Suppressor macrophage treated with lipopolysaccharide for 4 hours (primary cell): ENCODE measurements at places on chromosomes 11 and 22.
A peak's percentile ranks its signal among the peaks of the same experiment; 100 is the strongest.

GRCh38 chr22:27765706-27766291, 35.8 kb downstream of the MN1 start:
- DNase-seq = no peak

DNA sequence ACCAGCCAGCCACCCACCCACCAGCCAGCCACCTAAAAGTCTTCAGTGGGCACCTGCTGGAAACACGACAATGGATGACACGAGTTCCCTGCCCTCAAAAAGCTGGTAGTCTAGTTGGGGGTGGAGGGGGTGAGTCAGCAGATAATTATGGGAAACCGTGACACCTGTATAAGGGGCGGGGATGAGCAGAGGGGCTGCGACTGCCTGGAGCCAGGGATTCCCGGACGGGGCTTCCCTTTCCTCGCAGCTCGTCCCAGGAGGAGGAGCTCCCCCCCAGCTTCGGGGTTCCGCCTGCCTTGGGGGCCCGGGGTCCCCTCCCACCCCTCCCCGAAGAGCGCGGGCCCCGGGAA, 2.3 kb upstream of the RTN4RL2 start:
- no peak for DNase-seq

DNA sequence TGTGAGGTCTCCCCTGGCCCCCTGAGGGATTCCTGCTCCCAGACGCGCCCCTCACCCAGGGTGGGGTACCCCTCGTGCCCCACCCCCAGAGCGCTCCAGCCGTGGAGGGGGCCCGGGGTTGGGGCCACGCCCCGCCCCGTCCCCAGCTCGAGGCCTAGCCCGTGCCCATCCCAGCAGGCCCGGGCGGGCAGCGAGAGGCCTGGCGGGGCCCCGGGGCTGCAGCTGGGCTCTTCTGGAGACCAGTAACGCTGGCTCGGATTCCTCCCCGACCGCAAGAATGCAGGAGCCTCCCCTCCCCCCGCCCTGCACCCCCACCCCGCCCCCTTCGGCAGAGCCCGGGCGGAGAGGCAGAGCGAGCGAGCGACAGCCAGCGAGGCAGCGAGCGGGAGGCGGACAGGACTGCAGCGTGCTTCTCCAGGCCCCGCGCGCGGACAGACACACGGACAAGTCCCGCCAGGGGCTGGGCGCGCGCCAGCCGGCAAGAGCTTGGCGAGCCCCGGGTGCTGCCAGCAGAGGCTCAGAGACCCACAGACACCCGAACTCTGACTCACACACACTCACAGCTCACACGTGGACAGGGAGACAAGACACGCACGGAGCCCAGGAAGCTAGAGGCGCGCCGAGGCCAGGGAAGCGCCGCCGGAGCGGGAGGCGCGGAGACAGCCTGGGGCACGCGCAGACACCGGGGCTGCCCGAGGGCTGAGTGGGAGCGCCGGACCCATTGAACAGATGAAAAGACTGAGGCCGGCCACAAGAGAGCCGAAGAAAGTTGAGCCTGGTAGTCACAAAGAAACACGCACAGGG, 15.2 kb downstream of the BCL9L start:
- peak; percentile 41 for DNase-seq

- no peak for DNase-seq
Observed at GRCh38 chr11:133676265-133676664, 144.0 kb upstream of the OPCML start.

- no peak for DNase-seq
Observed at GRCh38 chr11:58495906-58496305, 12.0 kb downstream of the OR5B21 start.

DNA sequence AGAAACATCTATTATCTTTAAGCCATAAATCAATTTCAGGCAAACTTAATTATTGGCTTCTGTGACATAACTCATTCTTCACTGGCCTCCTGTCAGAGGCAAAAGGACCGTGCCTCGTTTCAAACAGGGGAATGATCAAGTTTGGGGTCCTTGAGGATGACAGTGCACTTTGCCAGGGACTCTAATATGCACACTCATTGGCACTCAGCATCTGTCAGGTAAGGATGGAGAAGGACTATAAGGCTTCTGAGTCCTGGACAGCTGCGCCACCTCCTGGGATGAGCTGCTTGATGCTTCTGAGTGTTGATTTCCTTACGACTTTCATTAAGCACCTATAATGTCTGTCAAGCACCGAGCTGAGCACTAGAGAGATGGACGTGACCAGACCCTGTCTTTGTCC, 20.2 kb downstream of the BPIFC start:
- DNase-seq = no peak
